Urothelium cell line (cell line): ENCODE measurements at places on chromosomes 4 and X.
A peak's percentile ranks its signal among the peaks of the same experiment; 100 is the strongest.

GRCh38 chr4:165393051-165393450 lies 14.2 kb downstream of the CPE start:
- no peak for DNase-seq

DNA sequence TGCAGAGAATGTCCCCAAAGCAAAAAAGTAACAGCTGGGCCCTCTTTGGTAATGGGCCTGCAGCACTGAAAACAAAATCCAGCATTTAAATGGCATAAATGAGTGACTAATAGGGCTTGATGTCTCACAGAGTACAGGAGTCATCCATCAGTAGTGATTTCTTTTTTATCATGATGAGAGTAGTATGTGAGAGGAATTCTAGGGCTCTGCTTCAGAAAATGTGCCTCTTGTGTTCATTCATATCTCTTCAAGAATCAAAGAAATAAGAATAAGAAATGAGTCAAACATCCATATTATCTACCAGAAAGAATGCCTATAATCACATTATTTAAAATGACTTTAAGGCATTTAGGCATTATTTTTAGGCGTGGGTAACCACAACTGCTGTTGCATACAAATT lies 792.9 kb upstream of the HTR2C start:
- DNase-seq = no peak

GRCh38 chr4:42398171-42398870 lies 1.0 kb downstream of the SHISA3 start:
- DNase-seq = peak; percentile 41

DNA sequence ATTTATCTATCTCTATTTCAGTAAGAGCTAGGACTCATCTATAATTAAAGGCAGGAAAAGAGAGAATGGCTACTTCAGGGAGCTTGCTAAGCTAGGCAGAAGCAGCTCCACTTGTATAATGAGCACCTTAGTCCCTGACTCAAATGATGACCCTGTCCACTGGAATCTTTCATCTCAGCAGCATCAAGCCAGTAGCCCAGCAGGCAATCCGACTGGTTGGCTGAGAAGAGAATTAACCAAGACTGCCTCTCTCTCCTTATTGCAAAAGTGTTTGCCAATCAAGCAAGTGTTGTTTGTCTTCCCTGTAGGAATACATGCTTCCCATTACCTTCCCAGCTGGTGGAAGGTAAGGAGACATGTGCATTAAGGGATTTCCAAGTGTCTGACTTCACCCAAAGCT lies 3.9 kb upstream of the SPOCK3 start:
- no peak for DNase-seq

DNA sequence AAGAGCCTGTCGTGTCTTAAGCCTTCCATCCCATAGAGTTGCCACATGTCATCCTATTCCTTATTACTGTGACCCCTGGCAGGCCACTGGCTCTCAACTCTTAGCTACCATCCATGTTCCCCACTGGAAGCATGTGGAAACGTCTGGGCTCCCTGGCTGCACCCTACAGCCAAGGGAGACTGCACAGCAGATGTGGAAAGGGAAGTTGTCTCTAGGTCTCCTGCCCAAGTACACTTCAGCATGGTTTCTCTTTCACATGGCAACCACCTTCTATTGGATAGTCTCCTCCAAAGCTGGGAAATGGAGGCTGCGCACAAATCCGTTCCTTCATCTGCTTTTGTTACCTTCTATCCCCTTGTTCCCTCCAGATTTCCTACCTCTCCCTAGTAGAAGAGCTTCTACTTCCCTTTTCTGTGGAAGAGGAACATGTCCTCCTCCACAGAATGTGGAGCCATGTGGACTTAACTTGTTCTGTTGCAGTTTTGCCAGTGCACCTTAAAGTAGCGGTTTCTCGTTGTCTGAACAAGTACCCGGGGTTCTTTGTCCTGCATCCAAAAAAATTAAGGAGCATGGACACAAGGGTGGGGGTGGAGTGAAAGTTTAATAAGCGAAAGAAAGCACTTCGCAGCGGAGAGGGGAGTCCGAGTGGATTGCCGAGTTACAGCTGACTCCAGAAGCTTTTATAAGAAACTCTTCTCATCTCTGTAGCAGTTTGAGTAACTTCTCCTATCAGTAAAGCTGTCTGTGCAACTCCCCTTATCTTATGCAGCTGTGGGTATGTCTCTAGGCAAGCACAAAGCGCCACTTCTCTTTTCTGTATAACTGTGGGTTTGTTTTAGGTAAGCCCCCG lies 52.5 kb downstream of the HMGB2 start:
- no peak for DNase-seq

GRCh38 chrX:81120936-81121371 lies 80.8 kb downstream of the HMGN5 start:
- peak; percentile 37 for DNase-seq

GRCh38 chr4:123652476-123652875 lies 255.9 kb downstream of the SPRY1 start:
- DNase-seq = no peak

- DNase-seq = peak; percentile 70
Measured at GRCh38 chr4:24856586-24856985, 56.3 kb downstream of the CCDC149 start.

DNA sequence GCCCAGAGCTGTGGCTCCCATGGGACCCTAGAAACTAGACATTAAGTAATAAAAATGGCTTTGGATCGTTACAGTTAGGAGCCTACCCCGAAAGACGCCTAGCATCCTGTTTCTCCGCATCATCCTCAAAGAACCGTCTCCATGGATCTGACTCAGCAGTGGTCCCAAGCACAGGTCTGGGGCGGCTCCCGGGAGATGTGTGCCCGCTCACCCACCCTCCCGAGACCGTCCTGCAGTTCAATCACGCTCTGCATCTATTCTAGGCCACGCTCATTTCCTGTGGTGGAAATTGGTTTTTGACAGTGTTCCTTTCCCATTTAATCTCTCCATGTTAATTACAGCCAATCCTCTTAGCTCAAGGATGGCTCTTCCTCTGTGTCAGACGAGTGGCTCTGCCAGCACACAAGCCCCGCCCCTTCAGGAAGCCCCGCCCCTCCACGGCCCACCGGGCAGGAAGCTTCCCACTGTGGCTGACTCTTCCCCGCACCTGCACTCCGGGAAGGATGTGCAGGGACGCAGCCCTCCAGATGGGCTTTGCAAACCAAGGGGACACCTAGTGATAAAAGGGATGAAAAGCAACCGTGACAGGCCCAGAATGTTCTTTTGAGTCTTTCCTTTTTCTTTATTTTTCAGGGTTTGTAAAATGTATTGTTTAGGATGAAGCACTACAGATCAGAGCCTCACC lies 34.5 kb upstream of the HELT start:
- peak; percentile 77 for DNase-seq

DNA sequence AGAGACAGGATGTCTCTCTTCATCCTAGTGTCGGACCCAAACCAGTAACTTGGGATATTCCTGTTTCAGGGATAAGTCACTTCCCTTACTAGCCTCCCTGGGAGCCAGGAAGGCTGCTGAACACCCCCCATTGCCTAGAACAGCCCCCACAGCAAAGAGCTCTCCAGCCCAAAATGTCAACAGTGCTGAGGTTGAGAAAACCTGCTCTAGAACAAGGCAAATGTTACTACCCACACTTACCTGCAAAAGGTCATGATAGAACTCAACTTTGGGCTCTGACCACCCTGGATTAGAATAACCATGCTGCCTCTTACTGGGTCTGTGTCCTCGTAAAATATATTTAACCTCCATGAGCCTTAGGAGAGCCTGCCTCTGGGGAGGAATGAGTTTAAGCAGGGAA lies 20.3 kb downstream of the BEX3 start:
- no peak for DNase-seq
